Dermis microvascular lymphatic vessel endothelial cell (primary cell): ENCODE measurements at places on chromosomes 6 and 20. TPM values are rescaled to one million over a fixed set of nuclear protein-coding genes. Genes with fewer than 3 reads are reported as not detected.

DNA sequence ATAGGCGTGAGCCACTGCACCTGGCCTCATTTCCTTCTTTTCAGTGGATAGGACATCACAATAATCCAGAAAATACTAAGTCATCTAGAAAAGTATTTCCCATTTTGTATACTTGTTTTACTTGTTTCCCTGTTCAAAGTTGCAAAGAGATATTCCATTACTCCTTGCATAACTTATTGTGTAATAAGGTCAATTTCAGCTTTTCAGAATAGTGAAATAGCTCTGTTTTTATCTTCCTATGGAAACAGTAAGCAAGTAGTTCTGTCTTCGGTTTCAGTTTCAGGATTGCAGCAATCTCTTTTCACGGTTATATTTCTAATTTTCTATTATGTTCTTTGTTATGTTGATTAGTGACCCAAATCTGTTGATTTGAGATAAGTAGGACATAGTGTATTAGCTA is 6.0 kb downstream of the STX11 start:
- DNase-seq = no peak

GRCh38 chr6:139416146-139416545 is 41.7 kb upstream of the CITED2 start:
- no peak for DNase-seq

Gene EYA4
- under 0.01 and 0.51 TPM in 2 replicates for total RNA-seq

DNA sequence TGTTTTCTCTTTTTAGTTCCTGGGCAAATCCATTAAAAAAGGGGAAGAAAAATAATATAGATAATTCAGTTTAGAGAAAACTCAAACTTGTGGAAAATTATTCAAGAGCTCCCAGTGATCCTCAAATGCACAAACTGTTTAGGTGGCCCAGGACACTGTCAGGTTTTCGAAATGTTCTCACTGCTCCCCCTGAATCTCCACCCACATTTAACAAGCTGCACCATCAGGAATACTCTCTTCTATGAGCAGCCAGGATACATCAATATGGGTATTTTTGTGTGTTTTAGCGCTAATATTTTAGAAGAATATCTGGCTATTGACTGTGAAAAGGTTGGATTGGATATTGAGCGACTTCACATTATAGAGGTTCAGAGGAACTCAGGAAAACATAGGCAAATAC is 43.9 kb downstream of the OR2B2 start:
- DNase-seq = no peak

Gene BTN1A1
- not detected in 2 replicates for total RNA-seq

Gene ZNF311
- total RNA-seq = under 0.01 and 0.13 TPM in 2 replicates

DNA sequence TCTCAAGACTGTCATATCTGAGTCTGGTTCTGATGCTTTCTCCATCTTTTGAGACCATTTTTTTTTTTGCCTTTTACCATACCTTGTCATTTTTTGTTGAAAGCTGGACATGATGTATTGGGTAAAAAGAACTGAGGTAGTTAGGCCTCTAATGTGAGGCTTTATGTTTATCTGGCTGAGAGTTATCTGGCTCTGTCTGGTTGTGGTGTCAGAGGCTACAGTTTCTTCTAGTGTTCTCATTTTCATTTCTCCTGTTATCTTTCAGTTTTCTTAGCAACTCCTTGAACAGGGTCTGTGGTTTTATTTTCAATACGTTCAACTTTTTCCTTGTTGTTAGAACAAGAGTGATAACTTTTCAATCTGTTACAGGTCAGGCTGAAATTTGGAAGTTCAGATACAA is 49.2 kb upstream of the ATXN1 start:
- no peak for DNase-seq

Gene OR2J3
- not detected in 2 replicates for total RNA-seq

Gene GMDS
- 6.2 and 9.2 TPM in 2 replicates for total RNA-seq

DNA sequence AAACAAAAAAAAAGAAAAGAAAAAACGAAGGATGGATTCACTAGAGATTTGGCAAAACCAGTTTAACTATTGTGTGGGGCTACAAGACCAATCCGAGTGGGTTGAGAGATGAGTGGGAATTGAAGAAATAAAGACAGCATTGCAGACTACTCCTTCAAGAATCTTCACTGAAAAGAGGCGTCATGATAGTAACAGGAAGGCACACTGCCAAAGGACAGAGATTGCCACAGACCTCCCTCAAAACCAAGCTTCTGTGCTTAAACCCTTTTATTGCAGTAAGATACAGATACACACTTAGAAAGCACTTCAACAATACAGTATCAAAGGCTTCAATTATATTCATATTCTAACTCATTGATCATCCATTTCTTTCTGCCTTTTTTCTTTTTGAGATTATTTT is 103.9 kb downstream of the IPCEF1 start:
- DNase-seq = no peak

DNA sequence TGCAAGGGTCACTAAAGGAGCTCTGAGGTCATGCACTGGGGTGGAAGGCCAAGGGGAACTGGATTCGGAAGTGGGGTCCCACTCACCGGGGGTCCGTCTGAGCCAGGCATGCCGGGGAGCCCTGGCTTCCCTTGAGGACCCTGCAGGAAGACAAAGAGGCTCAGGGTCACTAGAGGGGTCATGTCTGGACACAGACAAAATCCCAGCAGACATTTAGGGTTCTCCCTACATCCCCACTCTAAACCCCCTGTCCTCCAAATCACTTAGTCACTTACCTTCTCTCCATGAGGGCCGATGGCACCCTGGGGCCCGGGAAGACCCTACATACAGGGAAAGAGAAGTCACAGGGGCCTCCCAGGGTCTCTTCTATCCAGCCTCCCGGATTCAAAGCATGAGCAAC is 15.4 kb downstream of the COL11A2 start:
- DNase-seq = no peak

DNA sequence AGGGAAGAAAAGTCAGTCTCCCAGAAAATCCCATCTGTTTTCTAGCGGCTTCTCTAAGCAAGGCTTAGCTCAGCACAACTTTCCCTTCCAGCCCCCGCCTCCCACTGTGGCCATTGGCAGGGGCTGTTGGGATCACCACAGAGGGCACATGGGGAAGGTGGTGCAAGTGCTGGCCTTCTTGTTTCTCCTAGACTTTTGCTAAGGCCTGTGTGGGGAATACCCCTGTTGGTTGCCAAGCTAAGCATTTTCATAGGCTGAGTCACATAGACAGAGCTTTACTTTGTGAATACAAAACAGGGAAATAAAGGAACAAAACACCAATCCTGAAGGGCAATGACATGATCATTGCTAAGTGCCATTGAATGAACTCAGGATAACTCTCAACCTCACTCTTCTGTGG is 32.4 kb upstream of the TIAM2 start:
- peak; percentile 67 for DNase-seq

Gene MYL9
- 0.77 and 1.8 TPM in 2 replicates for total RNA-seq

- no peak for DNase-seq
Measured at GRCh38 chr20:20241976-20242375, 125.9 kb upstream of the INSM1 start.

Gene R3HDML
- not detected in 2 replicates for total RNA-seq

DNA sequence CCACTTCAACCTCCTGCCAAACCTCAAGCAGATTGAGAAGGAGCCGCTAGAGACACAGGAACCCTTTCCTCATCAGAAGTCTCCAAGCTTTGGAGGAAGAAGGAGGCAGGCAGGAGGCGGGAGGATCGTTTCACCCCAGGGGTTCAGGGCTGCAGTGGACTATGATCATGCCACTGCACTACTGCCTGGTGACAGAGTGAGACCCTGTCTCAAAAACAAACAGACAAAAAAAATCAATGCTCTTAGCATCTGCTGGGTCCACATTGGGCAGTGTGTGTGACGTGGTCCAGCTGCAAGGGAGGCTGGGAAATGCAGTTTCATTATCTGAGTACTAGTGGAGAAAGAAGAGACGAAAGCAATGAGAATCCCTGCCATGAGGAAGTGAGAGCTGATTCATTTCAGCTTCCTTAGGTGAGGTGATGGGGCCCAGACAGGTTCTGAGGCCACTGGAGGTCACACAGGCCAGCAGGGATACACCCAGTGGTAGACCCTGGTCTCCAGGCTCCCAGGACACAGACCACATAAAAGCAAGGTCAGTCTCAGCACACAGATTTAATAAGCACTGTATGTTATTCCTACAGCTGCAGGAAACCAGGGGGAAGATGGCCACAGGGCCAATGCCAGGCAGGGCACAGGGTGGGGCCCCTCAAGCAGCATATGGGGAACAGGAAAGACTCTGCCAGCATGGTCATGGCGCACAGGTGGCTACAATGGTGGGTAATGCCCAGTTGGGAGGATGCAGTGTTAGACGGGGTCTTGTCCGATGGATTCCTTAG is 4.3 kb downstream of the GFRA4 start:
- DNase-seq = no peak

DNA sequence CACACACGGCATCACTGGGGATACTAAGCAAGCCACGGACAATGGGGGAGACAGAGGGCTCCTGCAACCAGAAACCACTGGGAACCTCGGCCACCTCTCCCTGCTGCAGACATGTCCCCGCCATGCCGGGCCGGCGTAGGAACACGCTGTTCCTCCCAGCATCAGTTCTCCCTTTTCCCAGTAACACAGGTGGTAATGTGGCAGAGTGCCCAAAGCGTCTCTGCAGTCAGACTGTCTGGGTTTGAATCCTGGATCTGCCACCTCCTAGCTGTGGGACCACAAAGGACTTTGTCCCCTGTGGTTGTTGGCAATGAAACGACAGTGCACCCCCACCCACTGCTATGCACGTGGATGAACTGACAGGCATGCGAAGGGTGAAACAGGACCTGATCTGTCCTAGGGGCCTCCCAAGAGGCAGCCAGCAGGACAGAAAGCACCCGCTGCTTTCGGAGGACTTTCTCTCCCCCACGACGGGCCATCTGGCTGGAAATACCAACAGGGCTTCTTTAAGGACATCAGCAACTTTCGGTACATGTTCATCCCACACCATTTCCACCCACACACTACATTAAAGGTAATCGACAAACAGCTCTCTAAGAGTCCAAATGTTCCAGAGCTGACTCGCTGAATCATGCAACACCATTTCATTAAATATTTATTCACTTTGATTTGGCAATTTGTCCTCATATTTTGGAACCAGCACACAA is 74.1 kb downstream of the SULF2 start:
- DNase-seq = no peak

DNA sequence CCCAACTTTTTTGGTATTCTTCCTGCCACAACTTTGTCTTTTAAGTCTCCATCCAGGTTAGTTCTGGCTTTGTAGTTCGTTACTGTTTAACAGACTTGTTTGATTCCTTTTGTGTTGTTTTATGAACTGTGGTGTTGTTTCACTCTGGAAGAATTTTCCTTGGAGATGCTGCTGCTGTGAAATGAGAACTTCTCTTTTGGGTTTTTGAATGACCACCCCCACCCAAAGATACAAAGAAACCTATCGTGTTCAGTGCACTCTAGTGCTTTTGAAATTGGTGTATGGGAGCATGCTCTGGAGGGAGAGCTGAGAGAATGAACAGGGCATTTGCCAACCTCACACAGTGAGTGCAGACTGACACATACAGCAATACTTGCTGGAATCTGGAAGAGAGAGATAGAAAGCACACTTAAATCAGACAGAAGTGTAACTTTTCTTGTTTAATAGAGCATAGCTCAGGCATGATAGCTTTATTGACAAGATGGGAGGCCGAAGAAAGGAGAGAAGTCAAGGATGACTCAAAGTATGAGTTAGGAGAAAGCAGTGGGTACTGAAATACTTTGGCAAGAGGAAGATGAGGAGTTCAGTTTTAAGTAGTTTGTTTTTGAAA is 293.1 kb downstream of the SOX4 start:
- DNase-seq = peak; percentile 4

- DNase-seq = no peak
Measured at GRCh38 chr20:19019734-19020364, 192.6 kb upstream of the SLC24A3 start.

Gene SLCO4A1
- 0.51 and 0.90 TPM in 2 replicates for total RNA-seq

DNA sequence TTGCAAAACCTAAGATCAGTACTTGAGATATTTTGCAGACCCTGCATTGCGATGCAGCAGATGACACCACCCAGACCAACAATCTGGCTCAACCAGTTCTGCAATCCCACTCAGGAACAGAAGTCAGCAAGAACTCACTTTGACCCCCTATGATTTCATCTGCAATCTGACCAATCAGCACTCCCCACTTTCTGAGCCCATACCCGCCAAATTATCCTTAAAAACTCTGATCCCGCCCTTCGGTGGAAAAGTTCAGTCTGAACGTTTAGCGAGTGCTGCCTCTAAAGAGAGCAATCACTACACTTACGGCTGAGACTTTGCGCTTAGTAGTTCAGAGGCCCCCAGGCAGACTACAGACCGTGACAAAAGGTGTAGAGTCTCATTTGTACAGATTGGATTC is 17.3 kb upstream of the KIAA1586 start:
- no peak for DNase-seq

Gene NRSN1
- not detected in 2 replicates for total RNA-seq

- peak; percentile 26 for DNase-seq
Measured at GRCh38 chr6:17959302-17959701, 28.1 kb downstream of the KIF13A start.

Gene TMC2
- not detected in 2 replicates for total RNA-seq

DNA sequence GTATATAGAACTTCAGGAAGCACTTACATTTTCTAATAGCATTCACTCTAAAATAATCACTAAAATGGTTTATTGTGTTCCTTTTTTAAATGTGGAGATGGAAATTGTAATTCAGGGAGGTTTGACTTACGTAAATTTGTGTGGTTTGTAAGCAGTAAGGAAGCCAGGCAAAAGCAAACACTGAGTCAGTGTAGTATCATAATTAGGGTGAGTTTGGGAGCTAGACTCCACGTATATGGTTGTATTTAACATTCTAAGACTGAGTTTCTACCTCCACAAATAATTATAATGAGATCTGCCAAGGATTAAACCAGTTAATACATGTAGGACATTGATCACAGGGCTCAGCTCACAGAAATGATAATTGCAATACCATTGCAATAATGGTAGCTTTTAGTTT is 425.5 kb downstream of the CBLN4 start:
- DNase-seq = no peak

Gene LINC00237
- total RNA-seq = under 0.01 TPM in 1 of 2 replicates, not detected in the other

Gene SIRPD
- total RNA-seq = not detected in 2 replicates

DNA sequence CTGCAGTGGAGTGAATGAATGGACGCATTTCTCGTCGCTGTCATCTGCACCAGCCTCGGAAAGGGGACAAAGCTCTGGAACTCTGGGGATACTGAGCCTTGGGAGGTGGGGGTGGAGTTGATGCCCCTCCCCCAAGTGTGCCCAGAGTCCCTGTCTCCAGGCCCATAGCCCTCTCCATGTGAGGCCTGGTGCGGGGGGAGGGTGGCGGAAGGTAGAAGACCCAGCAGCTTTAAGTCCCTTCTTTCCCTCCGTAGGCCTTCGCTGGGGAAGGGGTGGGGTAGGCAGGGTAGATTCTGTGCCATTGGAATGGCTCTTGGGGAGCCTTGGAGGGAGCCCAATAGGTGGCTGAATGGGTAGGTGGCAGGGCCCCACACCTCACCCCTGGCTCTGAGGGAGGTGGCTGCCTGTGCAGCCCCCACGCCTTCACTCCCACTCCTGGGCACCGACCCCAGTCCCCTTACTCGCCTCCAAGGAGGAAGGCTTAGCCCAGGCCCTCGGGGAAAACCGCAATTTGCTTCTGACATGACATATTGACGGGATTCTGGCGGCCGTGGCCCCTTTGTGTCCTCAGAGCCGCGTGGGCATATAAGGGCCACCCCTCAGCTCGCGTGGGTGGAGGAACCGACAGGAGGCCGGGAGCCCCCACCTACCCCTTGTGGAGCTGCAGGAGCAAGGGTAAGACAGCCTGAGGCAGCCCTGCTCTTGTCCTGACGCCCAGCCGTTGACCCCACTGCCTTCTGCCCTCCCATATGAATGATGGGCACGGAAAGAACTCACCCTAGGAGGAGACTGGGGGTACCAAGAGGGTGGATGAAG is at the start of gene BPIFB3:
BPIFB3 (plus strand) TSS at position 613 of the 816 bp plus-strand sequence. CDS start 1,533 bp downstream, outside the sequence.
- DNase-seq = no peak

GRCh38 chr6:53441035-53441493 is 92.3 kb upstream of the ELOVL5 start:
- no peak for DNase-seq

GRCh38 chr6:108113557-108114519 is 39.3 kb upstream of the OSTM1 start:
- peak; percentile 54 for DNase-seq
